ENCODE measurements at places on chromosomes 1 and 21.

DNA sequence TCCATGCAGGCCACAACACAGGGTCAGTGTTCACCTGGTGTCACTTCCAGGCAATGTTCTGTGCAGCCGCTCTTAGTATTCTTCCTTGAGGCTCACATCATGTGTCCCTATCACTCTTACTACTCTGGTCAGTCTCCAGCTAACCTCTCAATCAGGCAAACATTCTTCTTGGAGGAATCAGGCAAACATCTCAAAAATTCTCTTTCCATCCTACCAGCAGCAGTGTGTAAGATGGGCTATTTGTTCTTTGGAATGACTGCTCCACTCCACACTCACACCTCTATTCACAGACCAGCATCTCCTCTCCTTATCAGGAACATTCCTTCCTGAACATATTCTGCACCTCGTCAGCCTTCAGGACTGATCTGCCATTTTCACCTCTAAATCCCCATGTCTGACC lies 4.0 kb downstream of the S100A7A start:
- DNase-seq, result no peak

GRCh38 chr21:42381347-42381984 lies 14.4 kb downstream of the TMPRSS3 start:
- DNase-seq, result no peak

- peak; percentile 74 for DNase-seq
Measured at GRCh38 chr1:14110040-14110439, 410.1 kb downstream of the PRDM2 start.

- DNase-seq, result no peak
Measured at GRCh38 chr1:174710868-174711845, 263.4 kb downstream of the GPR52 start.

GRCh38 chr1:87180682-87181081 lies 148.0 kb upstream of the LMO4 start:
- no peak for DNase-seq

DNA sequence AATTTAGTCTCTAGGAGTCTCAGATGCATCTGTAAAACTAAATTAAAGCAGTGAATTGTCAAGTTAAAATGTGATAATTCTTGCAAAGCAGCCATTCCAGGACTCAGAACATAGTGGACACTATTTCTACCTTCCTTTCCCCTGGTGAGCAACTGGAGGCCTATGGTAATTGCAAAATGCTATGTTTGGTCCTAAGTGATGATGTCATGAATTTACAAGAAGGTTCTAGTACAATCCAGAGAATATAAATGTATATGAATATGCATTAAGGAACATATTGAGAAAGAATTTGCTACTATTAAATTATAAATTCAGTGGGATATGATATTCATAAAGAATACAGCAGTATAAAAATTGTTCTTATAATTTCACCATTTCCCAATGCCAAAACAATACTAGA lies 32.6 kb downstream of the OMA1 start:
- no peak for DNase-seq

- DNase-seq, result no peak
Measured at GRCh38 chr1:89608319-89608983, 24.5 kb upstream of the LRRC8C start.

DNA sequence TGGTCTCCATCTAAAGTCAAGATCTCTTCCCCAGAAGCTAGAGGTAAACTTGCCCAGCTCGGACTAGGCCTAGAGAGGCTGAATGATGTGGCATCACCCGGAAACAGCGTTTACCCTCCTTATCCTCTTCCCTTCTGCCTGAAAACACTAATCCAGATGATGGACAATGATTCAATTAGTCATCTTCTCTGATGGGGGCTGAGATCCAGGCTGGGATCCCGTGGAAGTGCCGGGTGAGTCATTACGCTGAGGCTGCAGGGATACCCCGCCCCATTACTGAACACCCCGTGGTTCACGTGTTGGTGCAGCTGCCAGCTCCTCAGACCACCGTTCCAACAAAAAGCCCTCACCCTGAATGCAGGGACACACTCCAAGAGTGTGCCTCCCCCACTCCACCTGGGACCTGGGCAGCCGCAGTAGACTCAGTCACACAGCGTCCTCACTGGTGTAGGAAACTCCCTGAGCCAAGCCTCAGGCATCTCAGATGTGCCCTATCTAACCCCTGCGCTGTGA lies 2.0 kb downstream of the S100A6 start:
- DNase-seq, result peak; percentile 96

- no peak for DNase-seq
Measured at GRCh38 chr1:14437417-14437918, 161.0 kb upstream of the KAZN start.

GRCh38 chr1:81298266-81298665 lies 502.5 kb upstream of the ADGRL2 start:
- no peak for DNase-seq

GRCh38 chr1:155064111-155064831 lies 731 bp downstream of the EFNA4 start:
- DNase-seq, result no peak

GRCh38 chr1:2237773-2238172 lies 9.7 kb downstream of the SKI start:
- DNase-seq, result no peak

DNA sequence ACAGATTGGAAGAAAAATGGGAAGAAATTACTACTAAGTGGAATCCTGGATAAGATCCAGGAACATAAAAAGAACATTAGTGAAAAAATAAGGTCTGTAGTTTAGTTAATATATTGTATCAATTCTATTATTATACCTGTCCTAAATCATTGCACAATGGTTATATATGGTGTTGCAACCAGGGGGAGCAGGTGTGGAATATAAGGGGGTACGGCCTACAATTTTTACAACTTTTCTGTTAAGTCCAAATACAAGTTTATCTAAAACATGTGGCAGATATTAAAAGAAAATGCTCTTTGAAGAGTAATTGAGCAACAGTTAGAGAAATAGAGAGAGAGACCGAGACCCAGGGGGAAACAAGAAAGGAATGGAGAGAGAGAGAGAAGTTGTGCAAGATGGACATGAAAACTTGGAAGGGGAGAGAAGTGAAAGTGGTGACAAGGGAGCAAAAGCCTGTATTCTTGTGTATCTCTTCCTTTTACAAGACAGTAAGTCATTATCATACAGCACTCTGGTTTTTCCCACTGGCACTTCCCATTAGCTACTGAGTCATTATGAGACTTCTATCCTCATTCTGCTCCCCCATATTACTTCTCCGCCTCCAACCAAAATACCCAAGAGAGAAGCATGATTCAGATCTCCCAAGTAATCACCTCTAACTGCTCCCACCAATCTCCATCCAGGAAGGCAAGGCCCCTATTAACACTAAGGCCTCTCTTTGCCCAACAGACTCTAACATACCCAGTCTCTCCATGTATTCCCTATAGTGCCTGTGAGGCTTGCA lies 22.3 kb upstream of the TRAF3IP3 start:
- DNase-seq, result no peak

DNA sequence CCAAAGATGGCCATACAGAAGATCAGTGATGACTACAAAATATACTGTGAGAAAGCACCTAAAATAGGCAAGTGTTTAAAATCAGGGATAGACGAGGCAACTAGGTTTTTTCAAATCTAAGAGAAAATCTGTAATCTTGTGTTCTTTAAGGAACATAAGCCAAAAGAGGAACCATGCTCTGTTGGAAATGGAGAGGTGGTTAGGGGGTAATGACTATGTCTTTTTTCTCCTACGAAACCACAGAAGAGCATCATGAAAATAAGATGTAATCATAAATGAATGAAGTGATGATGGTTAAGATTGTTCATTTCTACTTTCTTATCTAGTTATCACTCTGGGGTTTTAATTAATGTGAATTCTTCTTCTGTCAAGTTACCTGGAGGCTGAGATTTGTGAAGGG lies 43.1 kb downstream of the RGSL1 start:
- DNase-seq, result no peak

GRCh38 chr1:156964441-156964840 lies 44.0 kb downstream of the LRRC71 start:
- no peak for DNase-seq

Data from vagina (tissue), 2 donors.